ENCODE measurements at places on chromosomes 4 and X.

DNA sequence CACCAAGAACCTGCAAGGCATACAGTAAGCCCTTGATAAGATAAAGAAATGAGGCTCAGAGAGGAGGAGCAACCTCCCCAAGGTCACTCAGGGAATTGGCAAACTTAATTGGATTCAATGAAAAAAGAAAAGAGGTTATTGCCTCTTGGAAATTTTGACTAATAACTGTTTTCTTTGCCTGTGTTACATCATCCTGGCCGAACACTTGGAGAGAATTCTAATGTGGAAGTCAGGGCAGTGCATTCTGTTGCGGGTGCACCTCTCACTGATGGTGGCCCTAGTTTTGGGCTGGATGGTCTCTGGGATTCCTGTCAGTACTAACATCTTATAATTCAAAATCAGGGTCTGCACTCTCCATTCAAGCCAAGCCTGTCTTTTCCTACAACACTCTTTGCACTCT is 186.2 kb upstream of the BCOR start:
- no peak for DNase-seq

GRCh38 chr4:73734530-73735001 is 5.8 kb upstream of the CXCL8 start:
- DNase-seq: no peak

DNA sequence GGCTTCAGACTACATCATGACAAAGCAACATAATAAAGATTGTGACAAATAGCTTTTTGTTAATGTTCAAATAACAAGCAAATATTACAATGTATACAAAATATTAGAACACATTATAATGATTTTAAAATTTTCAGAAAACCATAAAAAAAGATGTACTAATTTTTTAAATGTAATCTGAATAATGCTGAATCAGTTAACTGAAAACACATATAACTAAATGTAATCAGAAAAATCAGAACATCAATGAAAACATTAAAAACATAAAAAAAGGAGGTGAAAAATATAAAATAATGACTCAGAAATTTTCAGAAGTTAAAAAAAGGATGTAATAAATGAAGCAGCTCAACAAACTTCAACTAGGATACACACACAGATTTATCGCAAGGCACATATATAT is 53.5 kb downstream of the ZNF721 start:
- DNase-seq: no peak

GRCh38 chr4:168835880-168836454 is 174.1 kb downstream of the CBR4 start:
- no peak for DNase-seq

DNA sequence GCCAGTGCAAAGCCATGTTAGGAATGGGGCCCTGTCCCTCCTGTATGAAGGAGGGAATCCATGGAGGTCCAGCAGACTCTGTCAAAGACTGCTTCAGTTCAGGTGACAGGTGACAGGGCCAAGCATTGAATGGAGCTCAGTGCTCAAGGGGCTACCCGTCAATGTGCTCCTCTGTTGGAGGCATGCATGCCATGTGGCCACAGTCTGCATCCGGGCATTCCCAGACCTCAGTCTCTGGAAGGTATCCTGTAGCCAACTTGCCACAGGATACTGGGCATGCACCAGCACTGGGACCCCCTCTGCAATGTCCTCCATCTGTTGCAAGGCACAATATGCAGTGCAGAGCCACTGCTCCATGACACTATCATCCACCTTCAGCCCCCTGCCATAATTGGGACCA is 136.1 kb upstream of the GATB start:
- DNase-seq: no peak

DNA sequence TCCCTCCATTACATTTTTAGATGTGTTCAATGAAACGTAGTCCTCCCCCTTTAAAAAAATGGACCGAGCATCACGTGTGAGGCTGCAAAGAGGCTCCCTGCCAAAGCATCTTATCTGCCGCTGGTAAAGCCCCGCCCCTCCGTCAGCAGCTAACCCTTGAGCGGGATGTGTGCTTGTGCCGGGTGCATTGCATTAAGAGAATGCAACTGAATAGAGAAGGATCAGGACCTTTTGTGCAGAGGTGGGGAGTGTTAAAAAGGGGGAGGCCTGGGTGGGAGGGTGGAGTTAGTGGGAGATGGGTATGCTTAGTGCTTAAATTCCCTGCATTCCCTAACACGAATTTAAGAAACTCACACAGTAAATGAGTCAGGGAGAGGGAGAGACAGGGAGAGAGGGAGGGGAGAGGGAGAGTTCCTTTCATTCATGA is 66.0 kb downstream of the TBL1X start:
- peak; percentile 7 for DNase-seq

- DNase-seq: no peak
Measured at GRCh38 chr4:51885363-51885762, 42.4 kb downstream of the DCUN1D4 start.

DNA sequence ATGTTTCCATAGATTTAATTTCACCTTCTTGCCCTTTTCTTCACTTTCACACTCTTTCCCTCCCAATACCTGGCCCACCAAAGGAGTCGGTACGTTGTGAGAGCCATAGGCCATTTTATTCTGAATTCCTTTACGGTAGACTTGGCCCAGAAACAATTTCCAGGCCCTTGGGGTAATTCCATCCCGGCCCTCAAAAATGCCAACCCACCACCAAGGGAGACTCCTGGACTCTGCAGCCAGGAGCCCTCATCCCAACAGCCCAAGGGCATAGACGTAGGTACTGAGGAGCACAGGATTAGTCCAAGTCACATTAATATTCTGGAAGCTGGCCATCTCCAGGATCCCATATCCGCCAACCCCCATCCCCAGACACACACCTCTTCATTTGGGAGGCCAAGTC is 102.9 kb downstream of the LIMCH1 start:
- no peak for DNase-seq

DNA sequence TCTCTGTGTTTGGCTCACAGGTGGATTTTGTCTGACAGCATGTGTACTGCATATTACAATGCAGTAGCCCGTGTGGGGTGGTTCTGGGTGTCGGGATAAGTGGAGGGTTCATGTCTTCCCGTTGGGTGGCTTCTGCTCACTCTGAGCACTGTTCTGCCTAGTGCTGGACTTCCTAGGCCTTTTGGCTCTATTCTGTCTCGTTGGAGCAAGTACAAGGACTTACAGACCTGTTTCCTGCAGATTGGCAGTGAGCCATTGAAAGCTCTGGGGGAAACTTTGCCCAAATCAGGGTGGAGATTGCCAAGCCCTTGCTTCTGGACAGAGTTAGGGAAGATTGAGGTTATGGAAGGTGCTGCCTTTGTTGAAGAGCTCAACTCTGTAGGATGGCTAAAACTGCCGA is 91.1 kb upstream of the SLC4A4 start:
- DNase-seq: no peak

DNA sequence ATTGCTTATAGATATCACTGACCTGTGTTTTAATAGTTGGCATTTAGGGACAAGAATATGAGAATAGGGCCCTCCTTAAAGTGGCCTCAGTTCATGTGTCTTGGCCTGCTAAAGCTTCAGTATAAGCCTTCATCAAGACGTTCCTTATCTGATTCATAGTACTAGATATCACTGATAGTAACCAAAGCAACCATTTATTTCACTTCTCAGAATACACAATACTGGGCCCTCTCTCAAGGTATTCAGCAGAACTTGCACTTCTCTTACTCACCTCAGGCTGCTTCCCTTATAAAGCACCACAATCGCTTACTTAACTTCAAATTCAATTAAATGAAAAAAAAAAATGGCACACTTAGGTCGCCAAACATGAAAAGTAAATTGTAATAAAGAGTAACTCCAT is 259.4 kb upstream of the PCDH7 start:
- DNase-seq: no peak

DNA sequence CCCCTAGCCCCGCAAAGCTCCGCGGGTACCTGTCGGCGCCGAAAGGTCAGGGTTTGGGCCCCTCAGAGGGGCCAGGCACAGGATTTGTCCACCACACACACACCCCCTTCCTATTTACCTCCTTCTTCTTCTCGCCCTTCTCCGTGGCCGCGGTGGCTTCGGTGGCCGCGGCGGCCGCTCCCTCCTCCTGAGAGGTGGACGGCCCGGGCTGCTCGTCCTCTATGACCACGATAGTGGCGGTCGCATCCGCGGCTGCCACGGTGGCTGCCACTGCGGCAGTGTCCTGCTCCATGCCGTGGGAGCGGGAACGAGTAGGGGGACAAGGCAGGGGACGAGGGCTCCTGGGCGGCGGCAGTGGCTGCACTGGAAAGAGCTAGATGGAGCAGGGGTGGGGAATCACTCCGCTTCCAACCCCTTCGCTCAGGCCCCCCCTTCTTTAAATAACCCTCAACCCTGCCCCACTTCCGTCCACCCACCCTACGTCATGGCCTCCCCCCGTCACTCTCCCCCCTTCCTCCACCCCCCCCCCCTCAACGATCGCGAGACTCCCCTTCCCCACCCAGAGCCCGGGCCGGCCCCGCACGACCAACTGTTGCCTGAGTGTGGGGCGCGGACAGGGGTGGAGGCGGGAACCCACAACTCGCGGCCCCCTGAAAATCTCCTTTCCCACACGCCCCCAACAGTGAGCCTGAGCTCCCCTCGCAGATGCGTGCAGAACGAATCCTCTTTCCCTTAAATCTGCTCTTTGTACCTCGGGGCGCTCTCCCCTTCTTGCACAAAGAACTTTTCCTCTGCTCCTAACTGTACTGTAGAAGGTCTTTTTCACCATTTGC is at the start of gene SMARCA1:
TSS of gene SMARCA1 (minus strand) at position 412 of the 833 bp plus-strand sequence. CDS start at position 292, 120 bp downstream.
- no peak for DNase-seq

DNA sequence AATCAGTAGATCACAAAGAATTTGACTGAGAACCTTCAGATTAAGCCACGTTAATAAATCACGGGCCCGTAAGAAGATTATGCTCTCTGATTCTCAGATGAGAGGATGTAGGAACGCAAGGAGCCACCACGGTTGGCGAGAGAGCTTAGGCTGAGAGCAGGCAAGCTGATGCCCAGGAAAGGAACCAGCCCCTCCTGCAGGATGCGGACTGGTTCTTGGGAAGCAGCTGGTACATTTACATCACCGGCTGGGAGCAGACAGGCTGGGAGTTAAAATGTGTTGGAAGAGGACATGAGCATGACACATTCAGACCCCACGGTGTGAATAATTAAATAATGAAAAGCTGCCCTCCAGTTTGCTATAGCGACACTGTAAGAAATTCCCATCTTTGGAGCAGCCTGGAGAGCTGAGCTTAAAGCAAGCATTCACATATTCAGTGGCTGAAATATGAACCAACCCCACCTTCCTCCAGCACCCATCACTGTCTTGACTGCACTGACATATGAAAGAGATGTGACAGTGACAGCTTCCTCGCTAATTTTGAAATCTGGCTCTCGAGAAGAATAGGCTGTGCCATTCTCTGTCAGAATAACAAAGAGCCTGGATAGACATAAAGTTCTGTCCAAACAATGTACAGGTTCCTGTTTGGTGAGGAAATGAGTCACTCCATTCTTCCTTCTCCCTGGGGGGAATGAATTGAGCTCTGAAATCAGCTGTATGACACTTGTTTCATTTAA is 33.1 kb downstream of the LNX1 start:
- no peak for DNase-seq

DNA sequence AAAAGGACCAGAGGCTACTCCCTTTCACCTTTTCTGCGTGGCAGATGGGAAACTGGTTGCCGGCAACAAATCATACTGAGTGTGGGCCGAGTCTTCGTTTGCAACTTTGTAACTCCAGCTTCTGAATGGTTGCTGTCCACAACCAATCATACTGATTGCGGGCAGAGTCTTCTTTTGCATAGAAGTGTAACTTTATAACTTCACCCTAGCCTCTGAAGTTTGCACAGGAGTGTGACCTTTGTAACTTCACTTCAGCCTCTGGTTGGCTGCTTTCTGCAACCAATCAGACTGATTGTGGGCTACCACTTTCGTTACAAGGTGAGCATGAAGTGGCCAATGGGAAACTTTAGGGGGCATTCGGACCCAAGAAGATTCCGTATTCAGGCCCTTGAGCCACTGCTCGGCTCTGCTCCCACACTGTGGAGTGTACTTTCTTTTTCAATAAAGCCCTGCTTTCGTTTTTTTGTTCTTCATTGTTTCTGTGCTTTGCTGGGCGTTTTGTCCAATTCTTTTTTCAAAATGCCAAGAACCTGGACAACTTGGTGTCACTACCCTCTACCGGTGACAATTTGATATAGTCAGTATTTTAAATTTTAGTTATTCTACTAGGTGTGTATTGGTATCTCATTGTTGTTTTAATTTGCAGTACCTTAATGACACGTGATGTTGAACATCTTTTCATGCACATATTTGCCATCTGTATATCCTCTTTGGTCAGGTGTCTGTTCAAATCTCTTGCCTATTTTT is 9.0 kb upstream of the PAGE5 start:
- DNase-seq: no peak

GRCh38 chrX:8726031-8726652 is 5.8 kb downstream of the ANOS1 start:
- no peak for DNase-seq

DNA sequence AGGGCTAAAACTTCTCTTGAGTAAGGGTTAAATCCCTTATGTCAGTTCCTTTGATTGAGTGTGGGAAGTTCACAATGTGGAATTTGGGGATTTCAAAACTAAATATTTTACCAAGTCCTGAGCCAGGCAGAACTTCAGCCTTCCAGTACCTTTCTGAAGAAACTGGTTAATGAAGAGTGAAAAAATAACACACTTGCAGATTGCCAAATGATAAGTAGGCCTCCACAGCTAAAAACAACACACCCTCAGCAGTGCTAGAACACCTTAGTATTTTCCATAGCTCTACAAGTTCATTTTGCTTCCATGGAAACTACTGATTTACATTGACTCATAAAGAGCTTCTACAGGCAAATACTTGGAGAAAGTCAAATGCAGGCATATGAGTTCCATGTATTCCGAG is 326.8 kb downstream of the ZNF674 start:
- no peak for DNase-seq

GRCh38 chrX:37912304-37912703 is 64.9 kb upstream of the DYNLT3 start:
- no peak for DNase-seq

DNA sequence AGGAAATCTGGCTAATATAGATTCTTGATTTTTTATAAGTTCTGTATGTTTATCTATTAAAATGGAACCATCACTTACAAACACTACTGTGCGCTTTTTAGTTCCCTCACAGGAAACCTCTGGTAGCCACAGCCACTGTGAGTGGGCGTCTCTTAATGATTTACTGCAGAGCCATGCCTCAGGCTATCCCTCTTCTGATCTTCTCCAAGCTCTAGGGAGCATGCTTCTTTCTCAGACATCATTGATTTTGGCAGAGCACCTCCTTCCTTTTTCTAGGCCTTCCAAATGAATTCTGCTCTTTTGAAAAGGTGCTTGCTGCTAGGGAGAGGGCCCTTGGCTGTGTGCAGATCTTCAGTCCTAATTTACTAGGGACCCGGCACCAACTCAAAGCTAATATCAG is 61.1 kb upstream of the STS start:
- DNase-seq: no peak

- DNase-seq: no peak
Measured at GRCh38 chr4:140811429-140811828, 55.2 kb upstream of the TBC1D9 start.

DNA sequence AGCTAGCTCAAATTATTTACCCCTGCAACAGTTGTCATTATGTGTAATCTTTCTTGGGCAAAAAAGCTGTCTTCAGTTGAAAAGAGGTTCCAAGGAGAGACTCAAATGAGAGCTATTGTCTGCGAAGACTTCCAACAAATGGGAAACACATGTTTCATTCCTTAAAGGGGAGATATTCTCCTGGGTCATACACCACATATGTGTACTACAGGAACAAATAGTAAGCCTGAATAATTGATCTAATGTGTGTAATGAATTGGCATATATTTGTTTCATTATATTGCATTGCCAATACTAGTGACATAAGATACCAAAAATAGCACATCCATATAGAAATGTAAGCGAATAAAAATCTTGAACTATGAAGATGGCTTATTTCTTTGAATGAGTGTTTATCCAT is 950.9 kb upstream of the NDST4 start:
- no peak for DNase-seq

GRCh38 chr4:87353592-87353991 is 30.9 kb upstream of the HSD17B13 start:
- no peak for DNase-seq

Data from stimulated activated CD4-positive, alpha-beta T cell treated with anti-CD3 and anti-CD28 coated beads, Interleukin-1b, Interleukin-23, amount 100 ng/mL, for 24 hours (primary cell).